Activated CD4-positive, CD25-positive, alpha-beta regulatory T cell treated with anti-CD3 and anti-CD28 coated beads, Interleukin-2, amount 50 U/mL, for 24 hours (primary cell): ENCODE measurements at places on chromosomes 7 and 10.

- ATAC-seq, result no peak
Measured at GRCh38 chr7:148883266-148884048, 634 bp downstream of the EZH2 start.

- no peak for ATAC-seq
Measured at GRCh38 chr10:79454259-79454658, 8.8 kb upstream of the ZCCHC24 start.

DNA sequence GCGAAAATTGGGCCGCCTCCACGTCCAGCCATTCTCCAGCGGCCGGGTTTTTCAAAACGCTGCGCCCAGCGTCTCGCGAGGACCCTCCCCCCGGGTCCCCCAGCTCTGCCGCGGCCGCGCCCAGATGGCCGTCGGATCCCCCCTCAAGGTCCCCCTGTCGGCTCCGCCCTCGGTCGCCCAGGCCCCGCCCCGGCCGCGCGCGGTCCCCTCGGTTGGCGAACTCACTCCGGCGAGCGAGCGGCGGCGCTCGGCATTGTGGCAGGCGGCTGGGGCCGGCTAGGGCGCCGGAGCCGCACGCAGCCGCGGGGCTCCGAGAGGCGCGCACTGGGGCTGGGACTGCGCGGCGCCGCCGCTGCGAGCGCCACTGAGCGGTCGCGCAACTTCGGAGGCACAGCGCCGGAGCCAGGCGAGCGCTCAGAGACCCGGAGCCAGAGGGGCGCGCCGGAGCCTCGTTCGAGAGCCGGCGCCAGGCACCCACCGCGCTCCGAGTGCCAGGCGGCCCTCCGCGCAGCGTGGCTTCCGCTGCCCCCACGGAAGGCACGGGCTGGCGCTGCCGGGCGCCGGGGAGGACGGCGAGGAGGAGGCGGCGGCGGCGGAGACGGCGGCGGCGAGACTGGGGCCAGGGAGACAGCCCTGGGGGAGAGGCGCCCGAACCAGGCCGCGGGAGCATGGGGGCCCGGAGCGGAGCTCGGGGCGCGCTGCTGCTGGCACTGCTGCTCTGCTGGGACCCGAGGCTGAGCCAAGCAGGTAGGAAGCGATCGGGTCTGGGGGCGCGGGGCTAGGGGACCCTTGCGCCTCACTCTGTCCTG is at the start of gene UNC5B:
TSS of gene UNC5B (plus strand) at position 253 of the 809 bp plus-strand sequence. CDS start at position 669, 416 bp downstream.
- peak; percentile 63 for ATAC-seq

DNA sequence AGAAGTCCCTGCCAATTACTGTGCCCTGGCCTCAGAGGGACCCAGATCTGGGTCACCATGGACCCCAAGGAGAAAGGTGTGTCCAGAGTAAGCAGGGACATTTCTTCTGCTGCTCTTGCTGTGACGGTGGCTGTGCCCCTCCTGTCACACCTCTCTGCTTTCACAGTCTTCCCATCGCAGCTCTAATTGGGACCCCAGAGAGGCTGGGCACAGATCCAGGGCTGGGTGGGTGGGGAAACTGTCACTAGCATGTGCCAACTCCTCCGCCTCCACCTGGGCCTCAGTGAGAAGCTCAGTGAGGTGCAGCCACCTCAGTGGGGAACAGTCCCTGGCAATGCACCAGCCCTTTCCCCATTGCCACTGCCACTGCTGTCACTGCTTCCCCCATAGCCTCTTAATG is 37.3 kb upstream of the ADCYAP1R1 start:
- ATAC-seq, result no peak

DNA sequence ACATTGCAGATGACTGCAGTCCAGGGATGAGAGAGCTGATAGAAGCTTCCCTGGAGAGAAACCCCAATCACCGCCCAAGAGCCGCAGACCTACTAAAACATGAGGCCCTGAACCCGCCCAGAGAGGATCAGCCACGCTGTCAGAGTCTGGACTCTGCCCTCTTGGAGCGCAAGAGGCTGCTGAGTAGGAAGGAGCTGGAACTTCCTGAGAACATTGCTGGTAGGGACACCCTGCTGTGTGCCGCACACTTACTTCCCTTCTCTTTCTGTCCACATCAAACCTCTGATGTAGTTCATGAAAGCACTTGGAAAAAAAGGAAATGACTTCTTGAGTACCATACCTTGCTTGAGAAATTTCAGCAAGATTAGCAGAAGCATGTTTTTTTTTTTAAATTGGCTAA is 25.3 kb downstream of the MAP3K8 start:
- ATAC-seq, result no peak

DNA sequence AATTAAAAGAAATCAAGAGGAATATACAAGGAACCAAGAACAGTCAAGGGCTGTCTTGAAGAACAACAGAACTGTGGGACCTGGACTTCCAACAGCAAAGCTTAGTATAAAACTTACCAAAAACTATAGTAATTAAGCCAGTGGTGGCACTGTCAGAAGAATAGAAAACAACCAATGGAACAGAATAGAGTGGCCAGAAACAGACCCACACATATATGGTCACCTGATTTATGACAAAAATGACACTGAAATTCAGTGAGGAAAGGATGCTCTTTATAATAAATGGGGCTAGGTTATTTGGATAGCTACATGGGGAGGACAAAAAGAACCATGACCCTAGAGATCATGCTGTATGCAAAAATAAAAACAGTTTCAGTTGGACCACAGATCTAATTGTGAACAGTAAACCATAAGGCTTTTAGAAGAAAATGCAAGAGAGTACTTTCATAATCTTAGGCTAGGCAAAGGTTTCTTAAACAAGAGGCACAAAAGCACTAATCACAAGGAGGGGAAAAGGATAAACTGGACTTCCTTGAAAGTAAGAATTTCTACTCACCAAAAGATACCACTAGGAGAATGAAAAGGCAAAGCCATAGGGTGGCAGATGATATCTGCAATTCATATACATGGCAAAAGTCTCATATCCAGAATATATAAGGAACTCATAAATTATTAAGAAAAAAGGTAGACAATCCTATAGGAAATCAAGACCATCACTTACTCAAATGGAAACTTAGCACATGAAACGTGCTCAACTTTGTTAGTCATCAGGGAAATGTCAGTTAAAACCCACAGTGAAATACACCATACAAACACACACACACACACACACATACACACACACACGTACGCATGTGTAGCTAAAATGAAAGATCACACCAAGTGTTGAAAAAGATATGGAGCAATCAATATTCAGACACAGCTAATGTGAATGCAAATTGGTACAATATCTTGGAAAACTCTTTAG is 20.8 kb downstream of the HYCC1 start:
- peak; percentile 50 for ATAC-seq

GRCh38 chr10:986137-986825 is 2.0 kb upstream of the GTPBP4 start:
- no peak for ATAC-seq

GRCh38 chr10:116961406-116962251 is 43.4 kb downstream of the SHTN1 start:
- no peak for ATAC-seq

GRCh38 chr7:107890493-107890961 is 456 bp upstream of the DLD start:
- no peak for ATAC-seq
